ENCODE measurements at places on chromosomes 1 and 21. TPM values are rescaled to one million over a fixed set of nuclear protein-coding genes. Genes with fewer than 3 reads are reported as not detected.

TMEM81 gene
- 2.4 TPM for total RNA-seq

RGSL1 gene
- not detected for total RNA-seq

LRRC71 gene
- 0.20 TPM for total RNA-seq

AP4B1 gene
- 11.0 TPM for total RNA-seq

ATF6 gene
- total RNA-seq = 12.1 TPM

ZNF593OS gene
- 0.26 TPM for total RNA-seq

MPL gene
- total RNA-seq = not detected

GPR25 gene
- total RNA-seq = not detected

CIART gene
- 0.39 TPM for total RNA-seq

LCE3E gene
- total RNA-seq = not detected

BRDT gene
- total RNA-seq = not detected

C1orf74 gene
- total RNA-seq = 1.6 TPM

All from A549 treated with CpdA at 1 μM for 4 hours (cell line).